Amniotic epithelial cell (primary cell): ENCODE measurements at places on chromosomes 3 and 15.

GRCh38 chr15:62809115-62809967 is 233.2 kb upstream of the TPM1 start:
- DNase-seq: peak; percentile 94

GRCh38 chr3:138070006-138070405 is 45.4 kb downstream of the DZIP1L start:
- no peak for DNase-seq

GRCh38 chr3:129582799-129583198 is 23.7 kb downstream of the PLXND1 start:
- no peak for DNase-seq

DNA sequence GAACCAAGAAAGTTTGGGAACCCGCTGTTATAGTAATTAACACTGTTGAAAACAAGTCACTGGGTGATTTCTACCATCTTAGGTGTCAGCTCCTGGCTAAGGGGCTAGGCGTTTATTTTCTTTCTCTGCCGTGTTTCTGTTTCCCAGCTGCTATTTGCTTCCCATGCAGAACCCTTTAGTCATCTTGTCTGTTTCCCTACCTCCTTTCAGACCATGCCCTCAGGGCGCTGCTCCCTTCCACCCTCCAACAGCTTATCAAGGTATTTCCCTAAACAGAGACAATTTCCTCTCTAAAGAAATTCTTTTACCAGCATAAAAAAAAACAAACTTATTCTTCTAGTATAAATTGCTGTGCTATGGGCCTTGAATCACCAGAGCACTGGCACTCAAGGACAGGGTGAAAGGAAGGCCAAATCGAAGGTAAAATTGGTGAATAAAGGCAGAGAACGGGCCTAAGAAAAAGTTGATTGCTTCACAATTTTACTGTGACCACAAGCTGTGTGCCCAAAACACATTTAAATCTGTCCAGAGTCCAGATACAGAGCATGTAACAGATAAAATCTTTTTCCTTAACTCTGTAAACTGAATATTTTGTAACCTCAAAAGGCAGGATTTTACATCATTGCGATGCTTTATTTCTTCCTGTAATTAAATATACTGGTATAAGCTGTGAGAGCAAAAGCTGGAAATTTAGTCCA is 319.2 kb downstream of the ZNF621 start:
- peak; percentile 31 for DNase-seq

DNA sequence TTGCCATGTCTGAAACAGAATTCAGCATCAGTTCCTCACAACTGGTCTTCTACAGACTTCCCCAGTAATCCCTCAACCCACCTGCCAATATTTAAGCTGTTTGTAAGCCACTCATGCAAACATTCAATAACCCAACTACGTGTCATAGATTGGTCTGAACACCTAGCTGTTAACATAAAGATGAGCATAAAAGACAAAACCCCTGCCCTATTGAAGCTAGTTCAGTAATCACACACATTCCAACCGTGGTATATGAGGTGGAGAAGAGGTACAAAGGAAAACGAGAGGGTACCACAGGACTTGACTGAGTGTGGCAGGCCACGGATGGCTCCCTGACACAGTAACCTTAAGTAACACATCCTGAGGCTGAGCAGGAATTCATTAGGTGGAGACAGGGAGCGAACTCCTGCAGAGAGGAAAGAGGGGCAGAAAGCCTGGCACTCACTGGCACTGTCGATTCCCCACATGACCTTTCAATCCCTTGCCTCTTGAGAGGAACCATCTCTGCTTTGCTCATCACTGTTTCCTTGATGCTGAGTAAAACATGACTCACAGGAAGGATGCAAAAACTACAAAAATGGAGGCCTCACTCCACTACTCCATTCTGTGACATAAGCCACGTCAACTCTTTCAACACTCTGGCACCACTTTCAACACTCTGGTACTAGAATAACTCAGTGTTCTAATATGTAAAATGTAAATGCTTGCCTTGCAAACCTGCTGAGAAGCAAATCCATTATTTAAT is 31.3 kb downstream of the RPN1 start:
- peak; percentile 97 for DNase-seq

DNA sequence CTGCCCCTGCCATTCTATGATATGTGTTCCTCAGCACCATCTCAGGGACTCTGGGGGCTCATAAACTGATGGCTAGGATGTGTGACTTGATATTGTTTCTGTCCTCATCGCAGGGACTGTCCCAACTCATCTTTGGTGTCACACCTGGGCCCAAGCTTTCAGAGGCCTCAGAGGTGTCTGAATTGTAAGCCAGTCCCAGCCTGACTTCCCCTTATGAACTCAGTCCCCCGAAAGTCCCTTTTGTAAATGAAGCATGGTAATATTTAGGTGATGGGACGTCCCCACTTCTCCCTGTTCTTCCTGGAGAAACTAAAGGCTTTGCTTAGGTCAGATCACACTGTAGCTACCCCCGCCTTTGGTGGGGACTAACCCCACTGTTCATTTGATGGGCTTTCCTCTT is 142.4 kb upstream of the TLE3 start:
- no peak for DNase-seq

- DNase-seq: peak; percentile 31
These were observed 7.4 kb downstream of the TRANK1 start for GRCh38 chr3:36937492-36937891.

GRCh38 chr3:122825460-122825859 is 30.6 kb downstream of the SLC49A4 start:
- no peak for DNase-seq

GRCh38 chr3:171711461-171712170 is 98.7 kb downstream of the PLD1 start:
- peak; percentile 83 for DNase-seq
